ENCODE measurements at places on chromosomes 3 and 15.
A peak's percentile ranks its signal among the peaks of the same experiment; 100 is the strongest.

DNA sequence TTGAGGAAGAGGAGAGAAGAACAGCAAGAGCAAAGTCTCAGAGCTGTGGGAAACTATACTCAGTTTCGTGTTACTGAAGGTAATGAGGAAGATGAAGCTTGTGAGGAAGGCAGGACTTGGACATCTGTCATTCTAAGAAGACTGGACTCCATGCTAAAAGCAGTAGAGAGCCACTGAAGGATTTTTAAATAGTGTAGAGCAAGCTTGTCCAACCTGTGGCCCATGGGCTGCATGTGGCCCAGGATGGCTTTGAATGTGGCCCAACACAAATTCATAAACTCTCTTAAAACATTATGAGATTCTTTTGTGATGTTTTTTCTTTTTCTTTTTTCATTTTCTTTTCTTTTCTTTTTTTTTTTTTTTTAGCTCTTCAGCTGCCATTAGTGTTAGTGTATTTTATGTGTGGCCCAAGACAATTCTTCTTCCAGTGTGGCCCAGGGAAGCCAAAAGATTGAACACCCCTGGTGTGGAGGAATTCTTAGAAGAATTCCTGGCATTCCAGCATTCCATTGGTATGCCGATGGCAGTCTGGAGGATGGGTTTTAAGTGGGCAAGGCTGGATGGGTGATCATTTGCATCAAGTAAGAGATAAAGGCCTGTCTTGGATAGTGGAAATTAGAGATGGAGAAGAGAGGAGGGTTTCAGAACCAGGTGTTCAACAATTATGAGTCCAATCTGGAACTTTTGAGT, 6.9 kb upstream of the NFKBIZ start:
- DNase-seq, result no peak

GRCh38 chr3:103786296-103786695, 1351.5 kb downstream of the ZPLD1 start:
- no peak for DNase-seq

- no peak for DNase-seq
Observed at GRCh38 chr3:55226696-55227095, 260.4 kb downstream of the WNT5A start.

DNA sequence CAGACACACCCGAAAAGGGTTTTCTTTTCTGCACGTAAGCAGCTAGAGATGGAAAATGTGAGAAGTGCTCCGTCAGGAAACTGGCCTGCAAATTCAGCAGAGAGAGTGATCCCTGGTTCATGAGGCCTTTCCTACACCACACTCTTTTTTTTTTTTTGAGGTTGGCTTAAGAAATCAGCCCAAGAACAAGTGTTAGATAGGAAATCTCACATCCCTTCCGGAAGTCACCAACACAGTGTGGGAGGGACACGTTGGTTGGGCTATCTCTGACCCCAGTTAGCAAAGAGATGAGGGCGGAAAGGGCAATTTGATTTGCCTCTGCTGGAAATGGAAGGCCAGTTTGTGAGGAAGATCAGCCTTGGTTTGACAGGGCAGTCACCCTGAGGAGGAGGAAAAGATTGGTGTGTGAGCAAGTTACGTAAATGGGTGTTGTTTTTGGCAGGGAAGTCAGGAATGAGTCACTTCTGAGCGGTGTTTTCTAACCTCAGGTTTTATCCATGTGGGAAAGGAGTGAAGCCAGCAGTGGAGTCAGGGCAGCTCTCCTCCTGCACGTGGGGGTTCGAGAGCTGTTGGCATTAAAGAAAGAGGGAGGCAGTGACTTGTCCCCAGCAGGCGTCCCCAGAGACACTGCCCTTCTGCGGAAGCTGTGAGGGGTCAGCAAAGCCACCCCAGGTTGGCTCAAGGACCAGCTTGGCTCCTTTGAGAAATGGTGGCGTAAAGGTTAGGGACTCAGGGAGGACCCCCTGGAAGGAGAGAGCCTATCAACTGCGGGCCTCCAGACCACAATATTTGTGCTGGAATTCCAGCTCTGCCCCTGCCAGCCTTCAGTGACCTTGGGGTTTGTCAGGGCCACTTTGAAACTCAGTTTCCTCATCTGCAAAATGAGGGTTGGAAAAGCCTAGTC, 237.6 kb upstream of the BHLHE40 start:
- DNase-seq, result peak; percentile 98

- no peak for DNase-seq
Observed at GRCh38 chr15:43277231-43277823, 10.6 kb upstream of the TGM5 start.

- DNase-seq, result no peak
Observed at GRCh38 chr15:72236381-72237003, 5.5 kb upstream of the PKM start.

DNA sequence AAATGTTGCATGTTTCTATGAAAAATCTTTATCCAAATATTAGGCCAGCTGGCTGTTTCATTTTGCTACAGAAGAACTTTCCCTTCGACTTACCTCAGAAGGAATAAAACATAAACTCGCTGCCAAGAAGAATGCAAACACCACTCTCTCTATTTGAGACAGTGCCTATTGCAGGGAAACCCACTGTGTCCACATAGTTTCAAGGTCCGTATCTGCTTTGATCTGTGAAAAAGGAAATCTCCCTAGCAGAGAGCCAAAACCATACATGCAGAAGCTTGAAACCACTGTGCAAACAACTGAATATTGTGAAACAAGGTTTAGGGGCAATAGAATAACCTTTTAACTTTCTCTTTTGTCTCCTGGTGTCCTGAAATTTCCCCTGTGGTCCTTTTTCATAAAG, 35.0 kb upstream of the CAPN7 start:
- DNase-seq, result no peak

DNA sequence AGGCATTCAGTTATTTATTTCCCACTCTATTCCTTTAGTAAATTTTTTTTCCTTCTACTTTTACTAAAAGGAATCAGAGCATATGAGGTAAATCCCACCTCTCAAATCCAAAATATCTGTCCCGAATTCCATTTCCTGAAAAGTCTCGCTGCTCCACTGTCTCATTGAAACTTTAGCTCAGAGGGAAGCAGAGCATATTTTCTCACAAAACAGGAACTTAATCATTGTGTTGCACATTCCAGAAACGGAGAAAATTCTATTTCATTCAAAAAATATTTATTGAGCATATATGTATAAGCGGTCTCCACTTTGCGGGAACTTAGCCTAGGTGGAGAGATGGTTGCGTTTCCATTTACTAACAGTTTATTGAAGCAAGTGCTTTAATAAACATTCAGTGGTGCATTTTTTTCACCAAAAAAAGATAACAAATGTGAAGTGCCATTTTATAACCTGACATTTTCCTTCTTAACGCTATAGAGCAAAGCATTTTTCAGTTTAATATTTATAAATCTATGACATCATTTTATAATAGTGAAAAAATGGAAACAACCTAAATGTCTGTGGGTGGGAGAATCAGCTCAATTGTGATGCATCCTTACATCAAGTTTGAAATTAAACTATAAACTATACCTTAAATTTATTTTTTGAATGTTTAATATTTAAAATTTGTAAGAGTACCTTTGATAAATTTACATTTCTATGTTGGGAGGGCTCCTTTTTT, 67.2 kb upstream of the CSTA start:
- DNase-seq, result no peak

GRCh38 chr3:39705351-39705900, 104.0 kb upstream of the MYRIP start:
- DNase-seq, result no peak

GRCh38 chr3:114846252-114846651, 300.8 kb downstream of the ZBTB20 start:
- DNase-seq, result no peak

- DNase-seq, result no peak
Observed at GRCh38 chr15:29675791-29676301, 146.4 kb downstream of the TJP1 start.

DNA sequence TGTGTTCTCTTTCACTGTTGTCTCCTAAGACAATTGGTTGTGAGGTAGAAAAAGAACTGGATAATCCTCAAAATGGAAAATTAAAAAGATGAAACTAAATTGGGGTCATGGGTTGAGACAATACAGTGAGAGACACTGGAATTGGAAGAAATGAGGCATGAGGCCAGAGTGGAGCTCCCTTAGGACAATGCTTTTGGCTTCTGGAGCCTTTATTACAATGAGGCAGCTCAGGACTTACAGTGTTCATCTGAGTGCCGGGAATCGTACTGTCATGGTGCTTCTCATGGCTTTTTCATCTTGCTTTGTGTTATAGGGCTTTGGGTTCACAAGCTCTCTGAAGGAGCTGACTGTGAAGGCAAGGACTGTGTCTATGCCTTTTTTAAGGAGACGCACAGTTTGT, 293.5 kb downstream of the SOX2 start:
- DNase-seq, result no peak

DNA sequence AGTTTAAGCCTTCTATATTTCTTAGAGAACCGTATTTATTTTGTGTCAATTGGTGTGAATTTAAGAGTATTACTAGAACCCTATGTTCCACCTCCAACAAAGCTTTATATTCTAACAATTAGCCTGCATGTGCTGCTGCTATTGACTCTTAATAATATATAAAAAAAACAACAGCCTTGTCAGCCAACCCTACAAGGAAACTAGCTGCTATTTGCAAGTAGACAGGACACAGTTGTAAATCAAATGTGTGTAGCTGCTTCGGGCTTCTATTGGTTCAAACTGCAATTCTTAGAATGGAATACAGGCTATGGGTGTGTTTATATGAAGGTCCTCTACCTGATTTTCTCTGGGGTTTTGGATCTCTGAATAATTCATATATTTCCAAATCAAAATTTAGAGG, 60.7 kb downstream of the ZBTB20 start:
- no peak for DNase-seq

- no peak for DNase-seq
Observed at GRCh38 chr3:171187706-171188290, 161.3 kb upstream of the SLC2A2 start.

GRCh38 chr15:80492874-80493273, 88.7 kb downstream of the ARNT2 start:
- no peak for DNase-seq

DNA sequence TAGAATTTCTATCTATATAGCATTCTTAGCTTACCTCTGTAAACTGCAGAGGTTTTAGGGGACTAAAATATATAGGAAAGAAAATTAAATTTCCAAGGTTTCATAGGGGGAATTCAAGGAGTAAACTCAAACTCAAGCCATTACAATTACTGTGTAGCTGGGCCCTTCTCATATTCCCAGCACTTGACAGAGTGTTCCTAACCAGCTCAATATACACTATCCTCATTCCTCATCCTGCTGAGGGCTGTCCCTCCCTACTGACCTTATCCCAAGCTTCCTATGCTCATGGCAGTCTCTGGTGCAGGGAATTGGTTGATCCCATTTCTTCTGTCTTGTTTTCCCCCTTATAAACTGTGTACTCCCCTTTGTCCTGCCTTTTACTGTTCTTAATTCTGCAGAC, 33.9 kb downstream of the NXPE3 start:
- DNase-seq, result no peak

- no peak for DNase-seq
Observed at GRCh38 chr15:32733281-32733680, 15.5 kb downstream of the GREM1 start.

- DNase-seq, result no peak
Observed at GRCh38 chr15:37678124-37678523, 256.3 kb upstream of the TMCO5A start.

DNA sequence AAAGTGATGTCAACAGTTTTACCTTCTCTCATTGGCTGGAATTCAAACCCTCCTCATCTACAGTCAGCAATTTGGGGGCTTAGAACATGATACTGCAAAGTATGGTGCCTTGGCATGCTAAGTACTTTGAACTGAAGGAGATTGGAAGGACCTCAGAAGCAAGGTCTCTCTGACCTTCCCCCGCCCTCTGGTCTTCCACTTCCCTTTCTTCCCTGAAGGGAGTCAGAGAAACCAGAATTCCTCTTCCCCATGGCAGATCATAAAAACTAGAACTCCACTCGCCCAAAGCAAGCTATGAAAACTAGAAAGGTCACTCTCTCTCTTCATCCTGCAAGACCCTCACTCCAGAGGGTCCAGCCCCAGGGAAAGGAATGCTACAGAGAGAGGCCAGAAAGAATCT, 64.2 kb downstream of the CD200R1L start:
- DNase-seq, result no peak

- peak; percentile 0 for DNase-seq
Observed at GRCh38 chr15:35289024-35289617, 204.0 kb upstream of the NANOGP8 start.

DNA sequence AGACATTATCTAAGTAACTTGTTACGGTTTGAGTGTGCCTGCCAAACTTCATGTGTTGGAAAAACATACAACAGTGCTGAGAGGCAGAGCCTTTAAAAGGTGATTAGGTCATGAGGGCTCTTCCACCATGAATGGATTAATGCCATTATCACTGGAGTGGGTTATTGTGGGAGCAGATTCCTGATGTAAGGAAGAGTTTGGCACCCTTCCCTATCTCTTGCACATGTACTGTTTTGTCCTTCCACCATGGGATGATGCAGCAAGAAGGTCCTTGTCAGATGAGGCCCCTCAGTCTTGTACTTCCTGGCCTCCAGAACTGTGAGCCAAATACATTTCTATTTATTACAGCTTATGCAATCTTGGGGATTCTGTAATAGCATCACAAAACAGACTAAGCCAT, 413.9 kb downstream of the EPHA3 start:
- no peak for DNase-seq

GRCh38 chr3:29312960-29313452, 32.1 kb downstream of the RBMS3 start:
- no peak for DNase-seq

DNA sequence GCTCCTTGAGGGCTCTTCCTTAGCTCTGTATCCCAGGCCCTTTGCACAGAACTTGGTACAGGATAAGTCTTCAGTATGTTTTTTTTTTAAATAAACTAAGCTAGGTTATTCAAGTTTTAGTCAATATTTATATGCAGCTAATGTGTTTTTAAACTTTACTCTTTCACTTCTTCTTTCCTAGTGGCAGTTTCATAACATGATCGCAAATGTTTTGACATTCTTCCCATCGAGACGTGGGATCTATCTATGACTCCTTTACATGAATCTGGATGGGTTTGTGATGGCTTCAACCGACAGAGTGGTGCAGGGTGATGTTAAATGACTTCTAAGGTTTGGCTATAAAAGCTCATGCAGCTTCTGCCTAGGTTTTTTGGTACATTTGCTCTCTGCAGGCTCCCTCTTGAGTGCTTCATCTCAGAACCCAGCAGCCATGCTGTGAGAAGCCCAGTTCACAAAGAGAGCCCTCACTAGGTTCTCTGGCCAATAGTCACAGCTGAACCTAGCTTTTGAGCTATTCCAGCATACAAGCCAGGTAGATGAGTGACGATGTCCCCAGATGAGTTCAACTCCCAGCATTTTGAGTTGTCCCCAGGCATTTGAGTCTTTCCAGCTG, 13.5 kb upstream of the MECOM start:
- no peak for DNase-seq

- DNase-seq, result peak; percentile 12
Observed at GRCh38 chr15:81747482-81747881, 298.3 kb downstream of the MEX3B start.

Measured in CMK (cell line).